ENCODE measurements at places on chromosomes 11 and 22. TPM values are rescaled to one million over a fixed set of nuclear protein-coding genes. Genes with fewer than 3 reads are reported as not detected.

Gene APOL6
- total RNA-seq: 29.6 TPM

Gene ZNF280A
- total RNA-seq: 0.15 TPM

Gene PANX2
- total RNA-seq: 0.17 TPM

Gene DCUN1D5
- 47.3 TPM for total RNA-seq

Gene CECR2
- total RNA-seq: not detected

Gene MS4A3
- total RNA-seq: not detected

All from smooth muscle cell of trachea (primary cell).